Central memory CD4-positive, alpha-beta T cell (primary cell): ENCODE measurements at places on chromosomes 12 and 14.

DNA sequence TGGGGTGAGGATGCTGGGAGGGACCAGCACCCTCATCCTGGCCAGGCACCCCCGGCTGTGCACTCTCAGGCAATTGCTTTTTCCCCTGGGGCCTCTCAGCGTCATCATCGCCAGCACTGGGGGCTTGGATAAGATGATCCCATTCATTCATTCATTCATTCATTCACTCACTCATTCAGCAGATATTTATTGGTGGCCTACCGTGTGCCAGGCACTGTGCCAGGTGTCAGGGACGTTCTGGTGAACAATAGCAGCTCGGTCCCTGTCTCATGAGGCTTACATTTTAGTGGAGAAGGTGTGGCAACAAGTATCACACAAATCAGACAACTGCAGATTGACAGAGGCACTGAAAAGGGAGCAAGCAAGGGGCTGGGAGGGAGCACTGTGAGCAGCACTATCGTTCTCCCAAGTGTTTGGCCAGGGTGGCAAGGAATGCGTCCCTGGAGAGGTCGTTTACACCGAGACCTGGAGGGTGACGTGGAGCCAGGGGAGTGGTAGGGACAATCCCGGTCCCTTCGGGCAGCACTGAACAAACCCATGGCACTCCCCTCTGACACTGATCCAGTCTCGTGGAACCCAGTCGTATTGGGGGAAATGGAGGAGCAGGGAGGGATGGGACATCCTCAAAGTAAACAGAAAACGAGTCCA is 124.1 kb downstream of the PAPOLA start:
- DNase-seq, result no peak

DNA sequence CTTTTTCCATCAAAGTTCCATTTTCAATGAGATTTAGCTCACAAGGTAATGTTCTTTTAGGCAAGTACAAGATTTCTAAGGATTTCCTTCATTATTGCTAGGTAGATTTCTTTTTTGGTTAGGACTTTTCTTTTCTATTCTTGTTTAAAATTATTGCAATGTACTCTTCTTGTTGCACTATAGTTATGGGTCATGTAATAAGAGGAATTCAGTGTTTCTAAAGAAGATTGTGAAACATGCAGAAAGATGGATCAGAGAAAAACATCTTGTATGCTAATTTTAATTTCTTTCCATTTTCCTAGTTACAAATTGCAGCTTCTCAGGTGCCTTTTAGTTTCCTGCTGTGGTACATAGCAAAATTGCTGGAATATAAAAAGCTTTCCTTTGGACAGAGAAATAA is 56.1 kb downstream of the BTG1 start:
- no peak for DNase-seq

DNA sequence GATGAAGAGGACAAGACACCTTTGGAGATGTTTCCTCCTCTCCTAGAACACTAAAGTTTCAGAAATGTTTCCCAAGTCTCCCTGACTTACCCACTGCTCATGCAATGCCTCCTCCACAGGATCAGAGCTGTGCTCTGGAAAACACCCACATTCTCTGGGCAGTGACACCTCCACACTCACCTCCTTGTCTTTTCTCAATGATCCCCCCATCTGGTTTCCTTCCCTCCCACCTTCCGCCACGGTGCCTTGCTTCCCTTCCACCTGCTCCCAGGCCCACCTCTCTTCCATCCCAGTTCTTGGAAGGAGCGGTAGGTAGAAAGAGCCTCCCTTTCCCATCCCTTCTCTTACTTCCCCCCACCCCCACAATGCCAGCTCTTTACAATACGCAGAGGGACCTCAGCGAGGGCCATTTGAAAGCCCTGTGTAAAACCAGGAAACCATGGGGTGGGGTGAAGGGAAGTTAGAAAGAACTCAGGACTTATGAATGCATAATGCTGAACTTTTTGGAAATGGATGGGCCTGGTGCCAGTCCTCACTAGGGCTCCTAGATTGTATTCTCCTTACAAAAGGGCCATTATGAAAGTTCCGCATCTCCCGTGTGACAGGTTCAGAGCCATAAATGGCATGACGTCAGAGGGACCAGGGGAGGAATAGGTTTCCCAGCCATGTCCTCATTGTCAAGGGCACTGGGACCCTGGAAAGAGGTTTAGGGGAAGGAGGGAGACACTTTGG is 12.8 kb downstream of the FBLN5 start:
- no peak for DNase-seq

- no peak for DNase-seq
Measured at GRCh38 chr14:39847194-39847593, 415.0 kb upstream of the FBXO33 start.

- DNase-seq, result no peak
Measured at GRCh38 chr12:108752387-108752786, 21.1 kb upstream of the CORO1C start.

GRCh38 chr14:72986857-72987256 is 40.0 kb downstream of the ZFYVE1 start:
- DNase-seq, result no peak

- no peak for DNase-seq
Measured at GRCh38 chr14:86654558-86655184, 1124.7 kb downstream of the FLRT2 start.

DNA sequence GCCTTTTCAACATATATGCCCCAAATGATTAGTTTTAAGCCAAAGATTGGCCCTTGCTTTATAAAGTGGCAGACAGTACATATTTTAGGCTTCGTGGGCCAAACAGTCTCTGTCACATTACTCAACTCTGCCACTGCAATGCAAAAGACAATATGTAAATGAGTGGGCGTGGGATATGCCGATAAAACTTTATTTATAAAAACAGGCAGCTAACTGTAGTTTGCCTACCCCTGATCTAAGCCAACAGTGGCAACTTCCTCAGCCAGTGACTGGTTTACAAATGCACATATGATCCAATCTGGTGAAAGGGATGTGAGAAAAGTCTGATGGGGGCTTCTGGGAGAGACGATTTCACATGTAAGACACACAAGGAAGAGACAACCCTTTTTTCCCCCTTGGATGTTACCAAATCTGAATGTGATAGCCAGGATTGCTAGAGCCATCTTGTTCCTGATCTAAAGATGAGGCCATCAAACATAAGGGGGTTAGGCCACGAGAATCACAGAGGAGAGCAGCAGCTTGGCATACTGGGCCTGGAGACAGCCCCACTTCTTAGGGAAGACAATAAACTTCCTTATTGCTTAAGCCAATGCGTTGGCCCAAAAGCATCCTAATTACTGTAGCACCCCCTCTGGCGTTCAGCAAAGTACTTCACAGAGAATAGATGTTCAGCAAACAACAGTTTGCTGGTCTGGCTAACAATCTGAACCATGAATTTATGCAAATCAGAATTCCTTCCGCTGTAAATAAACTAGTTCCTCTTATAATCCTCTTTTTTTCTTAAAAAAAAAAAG is 75.2 kb upstream of the TMCC3 start:
- no peak for DNase-seq

- DNase-seq, result no peak
Measured at GRCh38 chr12:123634142-123634561, 523 bp downstream of the GTF2H3 start.

DNA sequence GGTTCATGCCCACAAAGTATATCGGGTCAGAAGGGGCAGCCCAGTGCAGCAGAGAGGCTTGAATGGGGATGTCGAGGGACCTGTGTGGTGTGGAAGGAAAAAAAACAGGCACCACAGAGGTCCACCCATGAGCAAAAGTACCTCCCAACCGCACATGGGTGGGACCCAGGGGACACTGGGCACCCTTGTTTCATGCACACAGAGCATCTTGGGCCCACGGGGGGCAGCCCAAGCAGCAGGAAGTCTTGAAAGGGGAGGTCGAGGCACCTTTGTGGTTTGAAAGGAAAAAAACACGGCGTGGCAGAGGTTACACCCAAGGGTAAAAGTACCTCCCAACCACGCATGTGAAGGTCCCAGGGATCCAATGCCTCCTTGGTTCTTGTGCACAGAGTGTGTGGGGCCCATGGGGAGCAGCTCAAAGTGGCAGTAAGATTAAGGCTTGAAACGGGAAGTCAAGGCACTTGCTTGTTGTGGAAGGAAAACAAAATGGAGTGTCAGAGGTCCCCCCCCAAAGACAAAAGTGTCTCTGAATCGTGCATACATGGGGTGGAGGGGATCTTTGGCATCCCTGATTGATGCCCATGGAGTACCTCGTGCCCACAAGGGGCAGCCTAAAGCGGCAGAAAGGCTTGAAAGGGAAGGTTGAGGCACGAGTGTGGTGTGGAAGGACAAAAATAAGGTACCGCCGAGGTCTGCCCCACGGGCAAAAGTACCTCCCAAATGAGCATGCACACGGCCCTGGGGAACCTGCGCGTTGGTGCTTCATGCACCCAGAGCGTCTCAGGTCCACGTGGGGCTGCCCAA is 575.5 kb downstream of the ALG10 start:
- no peak for DNase-seq

- no peak for DNase-seq
Measured at GRCh38 chr12:26032290-26032689, 73.8 kb downstream of the RASSF8 start.

- DNase-seq, result no peak
Measured at GRCh38 chr12:14261861-14262260, 103.6 kb upstream of the ATF7IP start.

DNA sequence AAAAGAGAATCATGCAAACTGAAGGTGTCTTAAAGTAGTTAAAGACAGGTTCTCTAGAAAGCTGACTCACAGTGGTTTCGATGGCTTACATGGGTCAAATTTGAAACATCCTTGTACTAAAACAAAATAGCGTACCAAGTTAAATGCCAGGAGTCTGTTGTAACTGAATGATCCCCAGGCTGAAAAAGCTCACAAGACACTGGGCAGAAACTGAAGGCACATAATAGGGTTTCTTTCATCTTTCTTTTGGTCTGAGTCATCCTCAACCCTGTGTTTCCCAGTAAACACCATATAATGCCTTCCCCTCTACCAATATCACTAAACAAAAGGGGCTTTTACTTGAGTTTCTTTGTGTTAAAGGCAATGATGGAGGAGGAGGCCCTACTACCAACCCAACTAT is 12.8 kb downstream of the ZFYVE1 start:
- no peak for DNase-seq

GRCh38 chr12:2228535-2228934 is 175.7 kb downstream of the CACNA1C start:
- DNase-seq, result no peak

GRCh38 chr12:27344246-27344645 is 11.6 kb downstream of the BMAL2 start:
- DNase-seq, result no peak

- no peak for DNase-seq
Measured at GRCh38 chr12:1650260-1650977, 21.4 kb downstream of the WNT5B start.

DNA sequence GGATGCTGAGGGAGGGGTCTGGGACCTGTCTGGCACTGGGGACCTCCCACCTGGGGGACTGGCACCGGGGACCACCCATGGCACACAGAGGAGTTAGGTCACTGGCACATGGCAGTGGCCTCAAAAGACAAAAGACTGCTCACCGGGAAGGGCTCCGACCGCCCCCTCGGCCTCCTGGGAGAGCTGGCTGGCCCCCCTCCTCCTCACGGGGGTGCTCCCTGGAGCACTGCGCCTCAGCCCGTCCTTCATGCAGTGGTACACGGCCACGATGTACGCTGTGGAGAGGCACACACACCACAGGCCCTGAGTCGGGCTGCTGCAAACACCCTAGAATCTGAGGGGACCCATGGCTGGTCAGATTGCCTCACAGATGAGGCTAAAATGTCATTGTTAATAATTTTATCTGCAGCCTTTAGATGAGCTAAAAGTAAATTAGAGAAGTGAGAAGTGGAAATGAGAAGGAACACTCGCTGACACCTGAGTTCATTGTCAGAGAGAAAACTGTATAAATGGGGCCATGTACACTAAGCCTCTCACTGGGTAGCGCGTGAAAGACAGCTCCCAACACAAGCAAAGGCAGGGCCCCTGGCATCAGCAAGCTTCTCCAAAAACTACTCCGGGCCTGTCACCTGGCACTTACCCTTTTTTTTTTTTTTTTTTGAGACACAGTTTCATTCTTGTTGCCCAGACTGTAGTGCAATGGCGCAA is 14.1 kb downstream of the P2RX2 start:
- no peak for DNase-seq

DNA sequence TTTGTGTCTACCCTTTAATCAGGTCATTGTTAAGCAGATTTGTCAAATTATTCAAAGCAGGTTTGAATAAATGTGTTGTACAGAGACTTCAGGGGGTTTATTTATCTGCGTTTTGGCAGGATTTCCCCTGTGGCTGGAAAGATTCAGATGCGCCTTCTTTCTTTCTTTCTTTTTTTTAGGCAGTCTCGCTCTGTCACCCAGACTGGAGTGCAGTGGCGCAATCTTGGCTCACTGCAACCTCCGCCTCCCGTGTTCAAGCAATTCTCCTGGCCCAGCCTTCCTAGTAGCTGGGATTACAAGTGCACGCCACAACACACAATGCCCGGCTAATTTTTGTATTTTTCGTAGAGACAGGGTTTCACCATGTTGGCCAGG is 6.3 kb upstream of the NANOGNB start:
- DNase-seq, result no peak

GRCh38 chr14:96246539-96246847 is 9.5 kb upstream of the BDKRB1 start:
- no peak for DNase-seq

DNA sequence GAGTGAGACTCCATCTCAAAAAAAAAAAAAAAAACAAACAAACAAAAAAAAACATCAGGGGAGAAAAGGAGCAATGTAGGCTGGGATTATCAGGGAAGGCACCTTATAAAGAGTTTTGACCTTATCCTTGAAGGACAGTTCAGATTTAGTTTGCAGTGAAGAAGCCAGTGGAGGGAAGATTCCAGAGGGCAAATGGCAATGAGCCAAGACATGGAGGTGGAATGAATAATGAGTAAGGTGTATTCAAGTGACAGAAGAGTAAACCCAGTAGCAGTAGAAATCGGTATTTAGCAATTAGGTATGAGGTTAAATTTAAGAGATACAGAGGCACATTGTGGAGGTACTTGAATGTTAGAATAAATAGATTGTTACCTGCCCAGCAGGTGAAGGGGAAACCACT is 2.2 kb upstream of the DUSP16 start:
- no peak for DNase-seq

DNA sequence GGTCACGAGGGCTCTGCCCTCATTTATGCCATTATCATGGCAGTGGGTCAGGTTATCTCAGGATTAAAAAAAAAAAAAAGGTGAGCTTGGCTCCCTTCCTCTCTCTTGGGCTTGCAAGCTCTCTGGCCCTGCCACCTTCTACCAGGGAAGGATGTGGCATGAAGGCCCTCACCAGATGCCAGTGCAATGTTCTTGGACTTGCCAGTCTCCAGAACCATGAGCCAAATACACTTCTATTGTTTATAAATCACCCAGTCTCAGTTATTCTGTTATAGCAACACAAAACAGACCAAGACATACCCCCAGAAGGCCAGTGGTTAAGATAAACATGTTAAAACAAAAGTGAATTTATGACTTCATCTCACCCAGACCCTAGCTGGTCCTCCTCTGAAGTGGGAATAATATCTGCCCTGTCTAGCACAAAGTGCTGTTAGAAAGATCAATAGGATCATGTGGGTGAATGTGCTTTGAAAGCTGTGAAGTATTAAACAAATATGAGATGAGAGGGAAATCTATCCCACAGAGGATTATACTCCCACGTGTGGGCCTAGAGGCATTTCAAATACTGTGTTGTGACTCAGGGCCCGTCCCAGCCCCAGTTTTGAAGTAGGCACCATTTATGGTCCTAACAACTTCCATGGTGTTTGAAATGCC is 88.6 kb downstream of the NINJ2 start:
- no peak for DNase-seq

- no peak for DNase-seq
Measured at GRCh38 chr14:69002069-69002468, 23.0 kb upstream of the ACTN1 start.

- no peak for DNase-seq
Measured at GRCh38 chr14:24422261-24422660, 7.2 kb downstream of the CBLN3 start.
